ENCODE measurements at places on chromosomes 3 and 15.

- DNase-seq: no peak
These were observed 63.0 kb downstream of the ATP10A start for GRCh38 chr15:25799906-25800700.

GRCh38 chr3:51550080-51550819, 11.7 kb downstream of the RAD54L2 start:
- DNase-seq: no peak

DNA sequence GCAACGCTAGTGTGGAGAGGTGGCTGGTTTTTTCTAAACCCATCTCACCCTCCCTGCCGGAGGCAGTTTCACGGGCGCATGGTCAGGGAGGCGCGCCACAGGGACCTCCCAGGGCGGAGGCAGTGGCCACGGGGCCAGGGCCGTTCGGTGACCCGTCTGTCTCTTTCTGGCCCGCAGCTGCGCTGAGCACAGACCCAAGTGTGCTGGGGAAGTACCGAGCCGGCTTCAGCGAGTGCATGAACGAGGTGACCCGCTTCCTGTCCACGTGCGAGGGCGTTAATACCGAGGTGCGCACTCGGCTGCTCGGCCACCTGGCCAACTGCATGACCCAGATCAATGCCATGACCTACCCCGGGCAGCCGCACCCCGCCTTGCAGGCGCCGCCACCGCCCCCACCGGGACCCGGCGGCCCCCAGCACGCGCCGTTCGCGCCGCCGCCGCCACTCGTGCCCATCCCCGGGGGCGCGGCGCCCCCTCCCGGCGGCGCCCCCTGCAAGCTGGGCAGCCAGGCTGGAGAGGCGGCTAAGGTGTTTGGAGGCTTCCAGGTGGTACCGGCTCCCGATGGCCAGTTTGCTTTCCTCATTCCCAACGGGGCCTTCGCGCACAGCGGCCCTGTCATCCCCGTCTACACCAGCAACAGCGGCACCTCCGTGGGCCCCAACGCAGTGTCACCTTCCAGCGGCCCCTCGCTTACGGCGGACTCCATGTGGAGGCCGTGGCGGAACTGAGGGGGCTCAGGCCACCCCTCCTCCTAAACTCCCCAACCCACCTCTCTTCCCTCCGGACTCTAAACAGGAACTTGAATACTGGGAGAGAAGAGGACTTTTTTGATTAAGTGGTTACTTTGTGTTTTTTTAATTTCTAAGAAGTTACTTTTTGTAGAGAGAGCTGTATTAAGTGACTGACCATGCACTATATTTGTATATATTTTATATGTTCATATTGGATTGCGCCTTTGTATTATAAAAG, 1.8 kb downstream of the HES1 start:
- DNase-seq: peak; percentile 85

DNA sequence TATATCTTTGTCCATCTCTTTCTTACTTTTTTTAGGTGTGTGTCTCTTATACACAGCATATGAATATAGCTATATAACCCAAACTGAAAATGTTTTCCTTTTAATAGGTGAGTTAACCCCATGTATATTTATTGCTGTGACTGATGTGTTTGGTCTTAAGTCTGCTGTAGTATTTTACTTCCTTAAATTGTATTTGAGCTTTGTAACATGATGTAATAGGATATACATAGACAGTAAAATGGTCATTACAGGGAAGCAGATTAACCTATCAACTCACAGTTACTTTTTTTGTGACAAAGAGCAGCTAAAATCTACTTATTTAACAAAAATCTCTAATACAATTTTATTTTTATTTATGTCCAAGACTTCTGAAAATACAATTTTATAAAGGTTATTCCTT, 51.8 kb upstream of the CDAN1 start:
- no peak for DNase-seq

GRCh38 chr3:42631620-42632019, 21.9 kb upstream of the ZBTB47 start:
- no peak for DNase-seq

DNA sequence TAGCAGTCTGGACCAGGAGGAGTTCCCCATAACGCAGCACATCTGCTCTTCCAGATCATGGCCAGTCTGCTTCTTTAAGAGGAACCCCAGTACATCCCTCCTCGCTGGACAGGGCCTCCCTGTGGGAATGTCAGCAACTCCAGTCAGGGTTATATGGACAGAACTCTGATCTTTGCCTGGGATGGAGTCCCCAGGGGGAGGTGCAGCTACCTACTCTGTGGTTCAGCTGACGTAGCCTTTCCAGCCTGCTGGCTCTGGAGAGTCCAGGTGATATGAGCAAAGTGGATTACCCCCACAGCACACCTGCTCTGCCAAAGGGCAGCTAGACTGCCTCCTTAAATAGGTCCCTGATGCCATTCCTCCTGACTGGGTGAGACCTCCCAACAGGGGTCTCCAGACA, 417.1 kb upstream of the EPHA3 start:
- no peak for DNase-seq

- no peak for DNase-seq
These were observed 1035.9 kb downstream of the PLOD2 start for GRCh38 chr3:145124900-145125678.

DNA sequence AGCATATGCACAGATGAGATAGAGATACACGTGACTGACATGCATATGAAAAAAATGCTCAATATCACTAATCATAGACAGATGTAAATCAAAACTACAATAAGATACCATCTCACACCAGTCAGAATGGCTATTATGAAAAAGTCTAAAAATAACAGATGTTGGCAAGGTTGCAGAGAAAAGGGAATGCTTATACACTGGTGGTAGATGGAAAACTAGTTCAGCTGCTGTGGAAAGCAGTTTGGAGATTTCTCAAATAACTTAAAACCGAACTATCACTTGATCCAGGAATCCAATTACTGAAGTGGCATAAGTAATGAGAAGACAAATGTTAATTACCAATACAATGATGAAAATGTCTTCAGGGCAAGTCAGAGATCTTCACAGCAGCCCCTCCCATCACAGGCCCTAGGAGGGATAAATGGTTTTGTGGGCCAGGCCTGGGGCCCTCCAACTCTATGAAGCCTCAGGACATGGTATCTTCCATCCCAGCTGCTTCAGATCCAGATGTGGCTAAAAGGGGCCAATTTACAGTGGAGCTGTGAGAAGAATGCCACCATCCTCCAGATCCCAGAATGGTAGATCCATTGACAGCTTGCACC, 71.4 kb upstream of the PLSCR4 start:
- DNase-seq: no peak

DNA sequence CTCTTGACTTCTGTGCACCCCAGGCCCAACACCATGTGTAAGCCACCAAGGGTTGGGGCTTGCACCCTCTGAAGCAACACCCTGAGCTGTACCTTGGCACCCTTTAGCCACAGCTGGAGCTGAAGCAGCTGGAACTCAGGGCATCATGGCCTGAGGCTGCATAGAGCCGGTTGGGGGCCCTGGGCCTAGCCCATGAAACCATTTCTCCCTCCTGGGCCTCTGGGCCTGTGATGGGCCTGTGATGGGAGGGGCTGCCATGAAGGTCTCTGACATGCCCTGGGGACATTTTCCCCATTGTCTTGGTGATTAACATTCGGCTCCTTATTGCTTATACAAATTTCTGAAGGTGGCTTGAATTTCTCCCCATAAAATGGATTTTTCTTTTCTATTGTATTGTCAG, 22.4 kb upstream of the ADAMTSL3 start:
- no peak for DNase-seq

GRCh38 chr3:173584093-173584837, 186.7 kb downstream of the NLGN1 start:
- DNase-seq: no peak
